Activated T-helper 17 cell treated with anti-CD3 and anti-CD28 coated beads, Interleukin-2, amount 50 U/mL, for 72 hours (primary cell): ENCODE measurements at places on chromosomes 3 and 15. TPM values are rescaled to one million over a fixed set of nuclear protein-coding genes. Genes with fewer than 3 reads are reported as not detected.

The MYD88 gene
- 57.0 TPM for total RNA-seq

The NMNAT3 gene
- 2.9 TPM for total RNA-seq

The ISL2 gene
- not detected for total RNA-seq

- ATAC-seq: no peak
Observed at GRCh38 chr3:70992562-70993204, 590.8 kb downstream of the FOXP1 start.

DNA sequence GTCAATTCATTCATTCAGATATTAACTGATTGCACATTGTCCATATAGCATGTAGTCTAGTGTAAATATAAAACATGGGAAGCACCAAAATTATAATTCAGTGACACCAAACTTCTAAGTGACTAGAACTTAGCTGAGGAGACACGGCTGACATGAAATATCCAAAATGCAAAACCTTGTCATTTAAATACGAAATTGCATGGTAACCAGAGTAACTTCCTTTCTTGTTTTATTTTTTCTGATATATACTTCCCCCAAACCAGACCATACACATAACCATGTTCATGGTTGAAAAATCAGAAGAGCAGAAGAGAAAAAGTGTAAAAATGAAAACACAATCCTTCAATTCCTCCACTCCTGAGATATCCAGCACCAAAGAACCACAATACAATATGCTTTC lies 38.0 kb downstream of the CBLB start:
- no peak for ATAC-seq

GRCh38 chr3:79018265-79018664 lies 749.5 kb downstream of the ROBO1 start:
- no peak for ATAC-seq

- ATAC-seq: no peak
Observed at GRCh38 chr3:97232393-97233034, 418.1 kb downstream of the EPHA6 start.

DNA sequence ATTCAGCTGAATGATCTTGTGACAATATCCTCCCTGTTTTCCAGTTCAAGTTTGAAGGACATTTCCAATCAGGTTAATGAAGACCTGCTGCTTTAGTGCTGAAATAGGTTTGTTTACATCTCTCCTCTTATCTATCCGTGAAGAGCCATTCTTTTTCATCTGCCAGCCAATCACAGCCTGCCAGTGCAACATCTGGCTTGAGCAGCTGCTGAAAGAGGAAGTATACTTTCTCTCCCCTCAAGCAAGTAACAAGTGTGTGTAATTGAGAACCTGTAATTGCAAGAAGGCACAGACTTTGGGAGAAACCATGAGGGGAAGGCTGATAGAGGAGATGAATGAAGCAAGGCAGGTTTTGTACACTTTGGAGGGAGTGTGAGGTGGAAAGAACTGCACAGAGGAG lies 404.3 kb downstream of the AGBL1 start:
- no peak for ATAC-seq

DNA sequence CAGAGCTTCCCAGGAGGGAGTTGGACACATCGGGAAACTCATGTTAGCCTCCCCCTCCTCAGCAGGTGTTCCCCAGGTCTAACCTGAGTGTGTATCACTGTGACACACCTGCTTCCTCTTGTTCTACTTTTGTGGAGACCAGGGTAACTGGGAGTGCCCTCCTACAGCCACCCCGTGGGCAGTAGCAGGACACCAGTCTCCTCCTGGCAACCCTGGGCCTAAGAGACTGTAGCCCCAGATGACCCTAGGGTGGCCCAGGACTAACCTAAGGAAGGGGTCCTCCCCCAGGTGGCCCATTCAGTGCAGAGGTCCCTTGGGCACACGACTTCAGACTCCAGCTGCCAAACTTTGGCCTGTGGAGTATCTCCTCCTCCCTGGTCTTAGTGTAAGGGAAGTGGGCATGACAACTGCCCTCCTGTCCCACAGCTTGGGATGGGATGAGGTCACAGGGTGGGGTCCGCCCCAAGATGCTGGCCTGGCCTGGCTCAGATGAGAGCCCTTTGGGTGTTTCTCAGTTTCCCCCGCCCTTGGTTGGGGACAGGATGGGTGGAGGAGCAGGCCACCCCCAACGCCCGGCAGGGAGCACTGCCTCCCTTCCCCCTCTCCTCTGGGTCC lies 4.8 kb downstream of the CSK start:
- ATAC-seq: no peak

GRCh38 chr3:97948351-97949109 lies 23.7 kb downstream of the RIOX2 start:
- ATAC-seq: no peak
